ENCODE measurements at places on chromosomes 4 and X.

- DNase-seq: no peak
Measured at GRCh38 chr4:2617955-2618354, 81.5 kb downstream of the FAM193A start.

GRCh38 chr4:98657531-98658286, 702 bp downstream of the TSPAN5 start:
- no peak for DNase-seq

DNA sequence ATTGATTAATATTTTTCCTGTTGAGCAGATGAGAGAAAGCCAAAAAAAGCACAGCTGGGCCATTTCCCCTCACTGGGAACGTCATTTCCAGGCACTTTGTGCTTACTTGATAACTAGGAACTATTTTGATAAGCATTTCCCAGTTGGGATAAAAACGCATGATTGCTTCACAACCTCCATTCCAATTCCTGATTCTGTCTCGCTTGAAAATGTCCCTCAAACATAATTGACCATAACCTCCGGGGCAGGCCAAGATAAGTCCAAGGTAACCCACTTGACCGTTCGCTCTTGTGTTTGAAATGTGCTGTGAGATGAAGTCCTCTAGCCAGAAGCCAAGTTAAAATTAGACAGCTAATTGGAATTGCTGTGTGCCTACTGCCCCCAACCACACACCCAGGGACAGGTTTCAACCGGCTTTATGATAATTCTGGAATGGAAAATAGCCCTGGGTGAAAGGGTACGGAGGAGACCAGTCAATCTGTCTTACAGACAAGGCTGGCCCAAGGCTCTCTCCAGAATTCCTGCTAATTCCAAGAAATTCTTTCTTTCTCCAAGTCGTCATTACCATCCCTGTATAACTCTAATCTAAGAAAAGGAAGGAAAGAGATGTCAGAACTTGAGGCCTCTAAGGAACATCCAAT, 137.1 kb downstream of the MID1 start:
- no peak for DNase-seq

DNA sequence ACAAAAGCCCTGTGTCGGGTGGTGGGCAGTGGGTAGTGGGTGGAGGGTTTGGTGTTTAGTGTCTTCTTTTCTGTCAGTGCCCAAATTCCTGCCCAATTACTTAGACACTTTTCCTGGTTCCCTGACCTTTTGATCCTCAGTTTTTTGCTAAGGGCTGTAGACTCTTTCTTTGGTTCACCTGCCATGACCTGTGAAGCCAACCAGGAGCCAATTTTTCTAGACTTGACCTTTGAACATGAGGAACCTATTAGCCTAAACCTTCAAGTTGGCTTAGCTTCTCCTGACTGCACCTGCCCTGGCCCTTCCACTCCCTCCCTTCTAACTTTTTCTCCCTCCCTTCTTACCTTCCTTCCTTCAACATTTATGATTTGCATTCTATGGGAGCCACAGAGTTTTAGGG, 94.5 kb downstream of the MID1IP1 start:
- no peak for DNase-seq

DNA sequence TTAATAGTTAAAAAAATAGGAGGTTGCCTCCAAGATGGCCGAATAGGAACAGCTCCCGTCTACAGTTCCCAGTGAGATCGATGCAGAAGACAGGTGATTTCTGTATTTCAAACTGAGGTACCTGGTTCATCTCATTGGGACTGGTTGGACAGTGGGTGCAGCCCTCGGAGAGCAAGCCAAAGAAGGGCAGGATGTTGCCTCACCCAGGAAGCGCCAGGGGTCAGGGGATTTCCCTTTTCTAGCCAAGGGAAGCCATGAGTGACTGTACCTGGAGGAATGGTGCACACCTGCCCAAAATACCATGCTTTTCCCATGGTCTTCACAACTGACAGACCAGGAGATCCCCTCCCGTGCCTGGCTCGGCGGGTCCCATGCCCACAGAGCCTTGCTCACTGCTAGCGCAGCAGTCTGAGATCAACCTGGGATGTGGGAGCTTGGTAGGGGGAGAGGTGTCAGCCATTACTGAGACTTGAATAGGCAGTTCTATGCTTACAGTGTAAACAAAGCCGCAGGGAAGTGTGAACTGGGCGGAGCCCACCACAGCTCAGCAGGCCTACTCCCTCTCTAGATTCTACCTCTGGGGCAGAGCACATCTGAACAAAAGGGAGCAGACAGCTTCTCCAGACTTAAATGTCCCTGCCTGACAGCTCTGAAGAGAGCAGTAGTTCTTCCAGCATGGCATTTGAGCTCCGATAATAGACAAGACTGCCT, 47.5 kb downstream of the PPA2 start:
- no peak for DNase-seq

GRCh38 chrX:56795309-56795868, 66.3 kb downstream of the NBDY start:
- no peak for DNase-seq

- no peak for DNase-seq
Measured at GRCh38 chr4:156169011-156169410, 215.3 kb upstream of the CTSO start.

DNA sequence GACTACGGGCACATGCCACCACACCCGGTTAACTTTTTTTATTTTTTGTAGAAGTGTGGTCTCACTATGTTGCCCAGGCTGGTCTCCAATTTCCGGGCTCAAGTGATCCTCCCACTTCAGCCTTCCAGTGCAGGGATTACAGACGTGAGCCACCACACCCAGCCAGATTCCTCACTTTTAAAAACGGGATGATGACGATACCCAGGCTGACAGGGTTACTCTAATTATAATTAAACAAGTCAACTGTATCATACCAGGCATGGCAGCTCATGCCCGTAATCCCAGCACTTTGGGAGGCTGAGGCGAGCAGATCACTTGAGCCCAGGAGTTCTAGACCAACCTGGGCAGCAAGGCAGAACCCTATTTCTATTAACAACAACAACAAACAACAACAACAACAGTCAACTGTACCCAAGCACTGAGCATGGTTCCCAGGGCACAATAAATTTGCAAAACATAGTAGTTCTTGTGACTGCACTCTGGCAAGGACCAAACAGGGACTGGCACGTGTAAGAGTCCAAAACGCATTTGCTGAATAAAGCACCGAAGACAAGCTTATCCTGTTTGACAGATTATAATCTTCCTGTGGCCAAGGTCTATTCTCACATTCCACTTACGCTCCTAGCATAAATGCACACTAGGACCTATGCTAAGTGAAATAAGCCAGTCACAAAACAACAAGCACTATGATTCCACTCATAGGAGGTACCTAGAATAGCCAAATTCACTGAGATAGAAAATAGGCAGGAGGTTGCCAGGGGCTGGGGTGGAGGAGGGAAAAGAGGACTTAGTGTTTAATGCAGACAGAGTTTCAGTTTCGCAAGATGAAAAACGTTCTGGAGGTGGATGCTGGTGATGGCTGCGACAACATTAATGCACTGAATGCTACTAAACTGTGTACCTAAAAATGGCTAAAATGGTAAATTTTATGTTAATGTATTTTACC, 77.5 kb downstream of the IRF2 start:
- no peak for DNase-seq

DNA sequence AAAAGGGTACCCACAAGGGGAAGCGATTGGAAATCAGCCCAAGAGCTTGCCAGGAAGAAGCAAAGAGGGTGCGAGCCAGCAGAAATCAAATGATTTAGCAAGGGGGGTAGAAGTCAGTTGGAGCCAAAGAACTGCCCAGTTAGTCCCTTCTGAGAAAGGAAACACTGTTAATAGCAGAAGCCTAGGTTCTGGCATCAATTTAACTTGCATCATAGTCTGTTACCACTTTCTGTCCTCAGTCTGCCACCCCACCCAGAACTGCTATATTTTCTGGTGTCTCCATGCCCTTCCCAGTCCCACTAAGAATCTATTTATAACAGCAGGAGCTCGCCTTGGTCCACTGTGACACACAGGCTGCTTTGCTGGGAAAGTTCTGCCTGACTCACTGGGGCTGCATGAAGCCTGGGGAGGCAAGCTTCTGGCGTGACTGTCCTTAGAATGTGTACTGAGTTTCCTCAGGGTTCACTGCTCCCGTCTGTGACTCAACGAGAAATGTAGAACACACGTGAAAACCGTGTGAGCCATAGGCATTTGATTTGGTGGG, 157.8 kb upstream of the TTC29 start:
- no peak for DNase-seq

GRCh38 chr4:186144946-186145569, 40.6 kb downstream of the FAM149A start:
- DNase-seq: no peak

- no peak for DNase-seq
Measured at GRCh38 chr4:10168151-10168550, 51.6 kb upstream of the WDR1 start.

DNA sequence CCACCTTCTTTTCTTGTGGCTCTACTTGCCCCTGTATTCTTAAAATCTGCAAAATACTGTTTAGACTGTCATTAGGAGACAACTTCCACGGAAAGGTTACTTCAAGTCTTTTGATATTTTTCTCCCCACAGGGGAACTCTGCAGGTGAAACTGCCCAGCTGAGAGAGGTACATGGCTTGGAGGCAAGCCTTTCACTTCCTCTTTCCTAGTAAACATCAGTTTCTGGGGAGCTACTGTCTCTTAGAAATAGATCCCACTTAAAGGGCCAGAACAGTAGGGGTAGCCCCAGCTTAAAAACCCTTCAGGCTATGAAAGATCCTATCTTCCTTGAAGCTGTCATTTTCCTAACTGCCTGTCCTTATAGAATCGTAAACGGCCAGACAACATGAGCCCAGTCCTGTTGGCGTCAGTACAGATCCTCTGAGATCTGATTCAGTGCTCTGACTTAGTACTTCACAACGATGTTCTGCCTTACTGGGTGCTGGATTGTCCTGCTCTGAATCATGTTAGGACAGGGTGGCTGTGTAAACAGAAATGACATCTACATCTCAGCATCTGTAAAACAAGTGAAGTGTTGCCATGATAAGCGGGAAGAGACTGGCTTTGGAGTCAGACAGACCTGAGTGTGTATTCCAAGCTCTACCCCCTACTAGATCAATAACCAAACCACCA, 102.1 kb downstream of the ITIH6 start:
- DNase-seq: peak; percentile 27

Measured in GM12878 (cell line).